Activated T-cell treated with anti-CD3 and anti-CD28 coated beads, Interleukin-2, amount 50 U/mL, for 72 hours (primary cell): ENCODE measurements at places on chromosomes 6 and 20.

DNA sequence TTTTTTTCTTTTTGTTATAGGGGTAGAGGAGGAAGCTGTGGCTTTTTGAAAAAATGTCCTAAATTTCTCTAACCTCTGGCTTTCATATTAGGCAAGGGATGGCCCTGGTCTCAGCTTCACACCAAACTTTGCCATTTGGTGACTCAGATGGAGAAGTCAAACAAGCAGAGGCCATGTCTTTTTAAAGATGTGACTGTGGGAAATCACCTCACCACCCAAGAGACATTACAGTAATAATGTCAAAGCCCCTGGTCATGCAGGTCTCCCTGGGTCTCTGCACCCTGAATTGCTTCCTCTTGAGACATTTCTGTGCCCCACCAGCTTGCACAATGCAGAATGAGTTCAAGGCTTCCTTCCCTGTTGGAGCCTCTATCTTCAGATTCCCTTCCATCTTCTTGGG, 39.5 kb upstream of the ADGRF5 start:
- no peak for DNase-seq

DNA sequence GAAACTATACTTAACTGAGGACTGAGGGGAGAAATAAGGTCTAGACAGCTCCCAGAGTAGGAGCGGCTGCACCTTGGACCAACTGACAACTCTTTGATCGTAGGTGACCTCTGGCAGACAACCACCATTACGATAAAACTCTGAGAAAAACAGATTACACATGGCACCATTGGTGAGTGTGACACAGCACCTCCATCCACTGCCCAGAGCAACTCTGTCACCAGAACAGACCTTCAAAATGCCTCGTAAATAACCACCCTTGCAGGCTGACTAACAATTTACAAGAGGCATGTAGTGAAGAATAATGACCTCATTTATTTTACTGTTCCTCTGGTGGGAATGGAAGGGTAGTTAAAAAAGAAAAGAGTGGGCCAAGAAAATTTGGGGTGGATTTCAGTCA, 64.2 kb downstream of the F13A1 start:
- no peak for DNase-seq

DNA sequence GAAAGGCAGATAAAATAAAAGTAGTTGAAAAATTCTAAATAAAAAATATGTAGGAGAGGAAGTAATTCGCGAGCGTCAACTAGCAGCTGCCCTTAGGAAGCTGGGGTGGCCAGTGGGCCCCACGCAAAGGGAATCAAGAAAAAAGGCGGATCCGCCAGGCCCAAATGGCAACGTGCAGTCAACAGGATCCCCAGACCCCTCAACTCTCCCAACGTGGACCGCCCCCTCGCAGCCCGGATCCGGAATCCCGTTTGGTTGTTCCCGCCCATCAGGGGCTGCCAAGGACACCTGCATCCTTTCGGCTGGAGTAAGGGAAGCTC, 296 bp downstream of the DZANK1 start:
- no peak for DNase-seq

GRCh38 chr6:28208111-28208659, 16.9 kb upstream of the ZSCAN9 start:
- no peak for DNase-seq

GRCh38 chr20:21583486-21584168, 69.8 kb upstream of the NKX2-2 start:
- no peak for DNase-seq

GRCh38 chr6:16380220-16380809, 141.9 kb downstream of the GMPR start:
- DNase-seq, result no peak

DNA sequence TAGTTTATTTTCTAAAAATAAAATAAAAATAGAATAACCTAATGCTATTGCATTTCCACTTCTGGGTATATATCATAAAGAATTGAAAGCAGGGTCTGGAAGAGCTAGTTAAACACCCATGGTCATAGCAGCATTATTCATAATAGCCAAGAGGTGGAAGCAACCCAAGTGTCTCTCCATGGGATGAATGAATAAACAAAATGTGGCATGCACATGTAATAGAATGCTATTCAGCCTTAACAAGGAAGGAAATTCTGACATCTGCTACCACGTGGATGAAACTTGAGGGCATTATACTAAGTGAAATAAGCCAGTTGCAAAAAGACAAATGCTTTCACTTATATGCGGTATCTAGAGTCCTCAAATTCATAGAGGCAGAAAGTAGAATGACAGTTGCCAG, 130.8 kb downstream of the TIAM2 start:
- no peak for DNase-seq

DNA sequence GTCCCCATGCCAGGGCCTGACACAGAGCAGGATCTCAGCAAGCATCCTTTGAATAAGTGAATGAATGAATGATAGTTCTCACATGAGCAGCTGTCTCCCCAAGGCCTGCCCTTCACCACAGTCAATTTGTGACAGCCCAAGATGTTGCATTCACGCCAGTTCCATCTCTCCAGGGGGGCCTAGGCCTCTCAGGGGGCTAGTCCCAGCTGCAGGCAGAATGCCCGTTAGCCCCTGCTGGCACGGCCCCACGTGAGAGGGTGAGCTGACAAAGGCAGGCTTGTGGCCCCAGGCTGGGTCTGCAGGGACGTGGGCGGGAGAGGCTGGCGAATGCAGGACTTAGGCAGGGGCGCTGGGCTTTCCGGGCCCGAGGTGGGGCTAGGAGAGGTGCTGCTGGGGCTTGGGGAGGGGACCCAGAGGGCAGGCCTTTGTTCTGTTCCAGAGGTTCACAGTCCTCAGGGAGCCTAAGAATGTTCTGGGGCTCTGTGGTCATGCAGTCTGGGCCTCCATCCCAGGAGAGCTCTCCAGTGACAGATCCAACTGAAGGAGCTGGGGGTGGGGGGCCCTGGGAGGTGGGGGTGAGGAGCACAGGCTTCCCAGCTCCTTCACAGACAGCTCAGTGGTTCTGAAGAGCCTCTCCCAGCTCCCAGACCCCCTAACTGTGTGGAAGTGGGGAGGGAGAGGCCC, 30.5 kb upstream of the TLDC2 start:
- no peak for DNase-seq

GRCh38 chr20:45965169-45966002, 6.6 kb downstream of the ZNF335 start:
- no peak for DNase-seq

GRCh38 chr6:105881608-105882007, 204.5 kb upstream of the PRDM1 start:
- no peak for DNase-seq

DNA sequence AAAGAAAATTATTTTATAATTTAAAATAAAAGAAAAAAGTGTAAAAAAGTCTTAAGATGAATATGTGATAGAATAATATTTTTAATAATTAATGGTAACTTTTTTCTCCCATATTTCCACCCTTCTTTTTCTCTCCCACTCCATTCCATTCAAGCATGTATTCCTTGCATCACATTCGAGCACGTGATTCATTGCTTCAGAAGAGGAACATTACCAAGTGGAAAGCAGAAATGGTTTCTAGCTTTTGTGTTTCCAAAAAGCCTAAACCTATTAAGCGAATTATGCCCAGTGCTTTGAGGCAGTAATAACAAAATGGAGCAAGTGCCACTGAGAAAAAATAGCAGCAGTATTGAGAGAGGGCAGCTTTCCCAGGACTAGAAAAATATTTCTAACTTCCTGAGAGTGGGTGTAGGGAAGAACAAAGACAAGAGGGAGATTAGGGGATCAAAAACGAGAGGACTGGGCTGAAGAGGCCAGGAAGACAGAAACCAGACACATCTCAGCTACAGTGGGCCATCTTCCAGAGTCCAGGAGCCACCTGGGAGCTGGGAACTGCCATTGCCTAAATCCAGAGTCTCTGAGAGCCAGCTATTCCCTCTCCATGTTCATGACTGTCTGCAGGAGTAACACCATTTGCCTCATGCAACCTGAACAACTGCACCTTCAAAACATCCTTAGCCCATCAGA, 15.0 kb upstream of the AKIRIN2 start:
- no peak for DNase-seq

- DNase-seq, result no peak
Measured at GRCh38 chr6:96153775-96154174, 138.0 kb downstream of the FUT9 start.

DNA sequence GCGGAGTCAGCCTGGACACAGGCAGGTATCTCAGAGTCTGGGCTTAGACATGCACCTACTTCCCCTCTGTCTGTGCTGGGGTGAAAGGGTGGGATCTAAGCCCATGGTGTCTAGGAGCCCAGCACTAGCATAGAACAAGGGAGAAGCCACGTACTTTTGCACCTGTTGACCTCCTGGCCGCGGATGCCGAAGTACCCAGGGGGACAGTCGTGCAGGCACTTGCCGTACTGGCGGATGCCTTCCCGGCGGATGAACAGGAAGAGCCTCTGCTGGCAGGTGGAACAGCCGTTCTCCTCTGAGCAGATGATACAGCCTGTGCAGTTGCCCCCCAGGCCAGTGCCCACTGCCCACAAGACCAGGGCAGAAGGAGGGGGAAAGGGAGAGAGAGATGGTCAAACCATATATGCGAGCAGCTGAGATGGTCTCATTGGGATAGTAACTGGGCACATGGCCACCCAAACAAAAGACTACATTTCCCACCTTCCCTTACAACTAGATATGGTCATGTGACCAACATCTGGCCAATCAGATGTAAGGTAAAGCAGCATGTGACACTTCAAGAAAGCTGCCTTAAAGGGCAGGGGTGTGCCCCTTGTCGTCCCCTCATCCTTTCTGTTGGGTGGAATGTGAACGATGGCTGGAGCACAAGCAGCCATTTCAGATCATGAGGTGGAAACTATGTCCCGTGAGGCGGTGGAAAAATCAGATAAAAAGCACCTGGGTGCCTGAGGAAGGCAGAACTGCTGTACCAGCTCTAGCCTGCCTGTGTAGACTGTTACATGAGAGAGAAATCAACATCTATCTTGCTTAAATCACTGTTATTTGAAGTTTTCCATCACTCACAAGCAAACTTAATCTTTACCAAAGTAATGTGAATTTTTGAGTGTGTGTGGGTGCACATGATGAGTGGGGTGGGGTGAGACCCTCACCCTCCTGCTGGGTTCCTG, 34.0 kb downstream of the RSPO4 start:
- DNase-seq, result peak; percentile 15

GRCh38 chr6:136763255-136763654, 29.0 kb downstream of the MAP3K5 start:
- DNase-seq, result no peak

GRCh38 chr20:34254979-34255378, 13.8 kb downstream of the ASIP start:
- DNase-seq, result no peak

DNA sequence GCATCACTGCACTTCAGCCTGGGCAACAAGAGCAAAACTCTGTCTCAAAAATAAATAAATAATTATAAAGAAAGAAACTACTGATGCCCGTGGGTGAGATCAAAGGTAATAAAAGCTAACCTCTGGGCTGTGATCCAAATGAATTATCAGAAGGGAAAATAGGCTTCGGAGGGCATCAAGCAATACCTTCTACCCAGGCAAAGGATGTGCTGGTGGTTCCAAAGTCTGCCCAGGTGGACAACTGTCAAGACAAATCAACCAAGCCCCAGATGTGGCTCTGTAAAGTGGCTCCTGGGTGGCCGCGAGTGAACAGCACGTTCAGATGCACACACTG, 95.6 kb downstream of the SCML4 start:
- DNase-seq, result no peak

DNA sequence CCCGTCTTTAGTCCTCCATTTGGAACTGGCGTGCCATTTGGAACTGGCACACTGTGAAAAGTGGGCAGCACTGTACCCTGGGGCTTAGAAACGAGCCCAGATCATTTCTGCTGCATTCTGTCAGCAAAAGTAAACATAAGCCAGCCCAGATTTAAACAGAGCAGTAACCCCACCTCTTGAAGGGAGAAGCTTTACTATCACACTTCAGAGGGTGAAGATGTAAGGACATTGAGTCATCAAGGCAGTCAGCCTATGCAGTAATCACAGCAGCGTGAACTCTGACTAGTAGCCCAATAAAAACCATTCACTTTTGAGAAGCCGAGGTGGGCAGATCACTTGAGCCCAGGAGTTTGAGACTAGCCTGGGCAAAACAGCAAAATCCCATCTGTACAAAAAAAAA, 216.9 kb downstream of the EYA2 start:
- no peak for DNase-seq

GRCh38 chr6:72525821-72526510, 95.9 kb upstream of the KCNQ5 start:
- DNase-seq, result no peak

GRCh38 chr20:48526936-48527335, 300.9 kb downstream of the PREX1 start:
- no peak for DNase-seq

GRCh38 chr6:12391472-12391871, 101.3 kb downstream of the EDN1 start:
- no peak for DNase-seq

DNA sequence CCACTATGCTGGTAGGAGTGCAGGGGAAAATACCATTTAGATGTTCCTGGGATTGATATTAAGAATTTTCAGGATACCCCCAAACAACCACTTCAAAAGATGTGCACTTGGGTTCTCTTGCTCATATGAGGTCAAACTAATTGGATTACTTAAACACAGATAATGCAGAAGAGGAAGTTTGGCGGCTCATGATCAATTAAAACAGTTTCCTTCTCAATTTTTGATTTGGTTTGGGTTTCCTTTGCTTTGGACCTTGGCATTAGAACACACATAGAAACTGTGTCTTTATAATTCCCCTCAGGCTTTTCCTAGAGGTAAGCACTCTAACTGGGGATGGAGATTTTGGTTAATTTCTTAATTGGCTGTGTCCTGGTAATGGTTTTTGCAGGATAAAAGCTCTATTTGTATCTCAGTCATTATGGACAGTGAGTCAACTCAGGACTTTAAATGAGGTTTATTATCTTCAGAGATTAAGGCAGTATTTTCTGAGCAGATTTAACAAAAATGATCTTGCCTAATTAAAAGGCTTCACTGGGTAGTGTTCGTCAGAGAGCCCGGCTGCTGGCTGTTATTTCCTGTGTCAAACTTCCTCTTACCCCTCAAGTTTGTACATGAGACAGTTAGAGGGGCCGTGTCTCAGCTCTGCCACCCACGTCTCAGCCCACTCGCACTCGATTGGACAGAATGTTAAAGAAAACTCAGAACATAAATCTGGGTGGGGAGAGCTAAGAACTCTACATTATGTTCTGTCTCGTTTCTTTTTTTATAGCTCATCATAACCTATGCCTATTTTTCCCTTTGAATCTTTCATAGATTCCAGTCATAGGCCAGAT, 50.3 kb upstream of the PREP start:
- DNase-seq, result peak; percentile 40
